Stimulated activated CD4-positive, alpha-beta T cell treated with anti-CD3 and anti-CD28 coated beads, Interleukin-4, amount 100 ng/mL, for 4 hours (primary cell): ENCODE measurements at places on chromosomes 2 and 18.

DNA sequence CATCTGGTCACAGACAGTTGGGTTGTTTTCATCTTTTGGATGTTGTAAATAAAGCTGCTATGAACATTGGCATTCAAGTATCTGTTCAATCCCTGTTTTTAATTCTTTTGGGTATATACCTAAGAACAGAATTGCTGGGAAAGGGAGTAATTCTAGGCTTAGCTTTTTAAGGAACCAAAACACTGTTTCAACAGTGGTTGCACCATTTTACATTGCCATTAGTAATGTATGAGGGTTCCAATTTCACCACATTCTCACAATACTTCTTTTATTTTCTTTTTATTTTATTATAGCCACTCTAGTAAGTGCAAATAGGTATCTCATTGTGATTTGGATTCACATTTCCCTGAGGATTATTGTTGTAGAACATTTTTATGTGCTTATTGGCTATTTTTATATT is 108.9 kb upstream of the GLS start:
- no peak for DNase-seq

GRCh38 chr2:236010920-236011685 is 157.1 kb downstream of the GBX2 start:
- no peak for DNase-seq

DNA sequence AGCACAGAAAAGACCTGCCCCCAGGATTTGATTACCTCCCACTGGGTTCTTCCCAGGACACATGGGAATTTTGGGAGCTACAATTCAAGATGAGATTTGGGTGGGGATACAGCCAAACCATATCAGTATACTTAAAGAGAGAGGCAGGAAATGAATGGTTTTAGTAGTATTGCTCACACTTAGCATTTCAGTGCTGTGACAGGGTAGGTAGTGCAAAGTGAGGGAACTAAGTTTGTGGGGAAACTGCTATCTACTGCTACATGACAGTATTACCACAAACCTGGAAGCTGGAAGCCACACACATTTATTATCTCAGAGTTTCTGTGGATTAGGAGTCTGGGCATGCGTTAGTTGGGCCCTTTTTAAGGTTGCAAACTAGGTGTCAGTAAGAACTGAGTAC is 450.7 kb downstream of the LPIN1 start:
- DNase-seq, result no peak

- no peak for DNase-seq
Measured at GRCh38 chr18:10045296-10045891, 131.6 kb downstream of the VAPA start.

- no peak for DNase-seq
Measured at GRCh38 chr2:66897181-66897580, 462.3 kb downstream of the MEIS1 start.

DNA sequence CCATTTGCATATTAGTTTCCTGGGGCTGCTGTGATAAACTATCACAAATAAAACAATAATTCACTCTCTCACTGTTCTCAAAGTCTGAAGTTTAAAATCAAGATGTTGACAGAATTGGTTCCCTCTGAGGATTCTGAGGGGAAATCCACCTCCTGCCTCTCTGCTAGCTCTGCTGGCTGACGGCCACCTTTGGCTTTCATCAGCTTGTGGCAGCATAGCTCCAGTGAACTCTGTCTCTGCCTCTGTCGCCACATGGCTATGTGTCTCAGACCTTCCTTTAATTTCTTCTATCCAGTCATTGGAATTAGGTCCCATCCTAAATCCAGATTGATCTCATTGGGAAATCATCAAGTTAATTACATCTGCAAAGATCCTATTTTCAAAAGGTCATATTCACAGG is 38.9 kb upstream of the TRIM43 start:
- DNase-seq, result no peak

- no peak for DNase-seq
Measured at GRCh38 chr2:102735416-102736109, 26.3 kb upstream of the TMEM182 start.

GRCh38 chr2:163401481-163401880 is 334.3 kb downstream of the FIGN start:
- no peak for DNase-seq

DNA sequence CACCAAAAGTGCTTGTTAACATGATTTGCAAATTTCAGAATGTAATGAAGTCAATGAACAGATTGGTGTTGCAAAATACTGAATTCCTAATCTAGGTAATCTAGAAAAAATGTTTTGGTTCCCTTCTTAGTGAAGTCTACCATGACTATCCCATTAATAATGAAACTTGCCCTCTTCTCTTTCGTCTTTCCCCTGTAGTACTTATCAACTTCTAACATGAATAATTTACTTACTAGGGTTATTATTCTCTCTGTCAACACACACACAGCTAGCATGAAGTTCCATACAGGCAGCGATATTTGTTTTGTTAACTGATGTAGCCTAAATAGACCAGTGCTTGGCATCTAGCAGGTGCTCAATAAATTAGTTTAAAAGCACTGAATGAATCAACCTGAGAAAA is 160.2 kb downstream of the NCK2 start:
- DNase-seq, result no peak

- DNase-seq, result no peak
Measured at GRCh38 chr18:8721094-8721669, 15.8 kb downstream of the MTCL1 start.

- DNase-seq, result no peak
Measured at GRCh38 chr18:79375441-79376154, 20.1 kb upstream of the NFATC1 start.

- no peak for DNase-seq
Measured at GRCh38 chr2:131132729-131133128, 27.6 kb downstream of the PLEKHB2 start.

- no peak for DNase-seq
Measured at GRCh38 chr2:29562319-29562718, 359.1 kb downstream of the ALK start.

DNA sequence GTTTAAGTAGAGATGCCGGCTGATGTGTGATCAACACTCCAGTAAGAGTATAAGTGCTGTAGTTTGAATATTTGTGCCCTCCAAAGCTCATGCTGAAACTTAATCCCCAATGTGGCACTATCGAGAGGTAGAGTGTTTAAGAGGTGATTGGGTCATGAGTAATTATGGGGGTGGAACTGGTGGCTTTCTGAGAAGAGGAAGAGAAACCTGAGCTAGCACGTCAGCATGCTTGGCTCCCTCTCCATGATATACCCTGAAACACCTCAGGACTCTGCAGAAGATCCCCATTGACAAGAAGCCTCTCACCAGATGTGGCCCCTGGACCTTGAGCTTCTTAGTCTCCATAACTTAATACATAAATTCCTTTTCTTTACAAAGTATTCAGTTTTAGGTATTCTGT is 584.8 kb downstream of the TSN start:
- DNase-seq, result no peak

DNA sequence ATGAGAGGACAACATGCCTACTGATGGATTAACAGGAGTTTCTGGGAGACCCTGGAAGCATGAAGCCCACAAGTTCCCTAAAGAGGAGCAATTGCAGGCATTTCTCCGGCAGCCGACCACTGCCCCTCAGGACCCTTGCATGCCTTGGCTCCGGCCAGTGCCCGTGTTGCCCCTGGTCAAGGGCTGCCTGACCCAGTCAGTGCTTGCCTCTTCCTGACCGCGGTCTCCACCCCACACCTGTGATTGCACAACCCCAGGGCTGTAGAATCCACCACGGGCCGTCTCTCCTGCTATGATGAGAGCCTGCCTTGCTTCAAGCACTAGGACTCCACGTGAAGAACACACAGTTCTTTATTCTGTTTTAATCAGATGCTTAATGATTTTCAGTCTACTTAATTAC is 127.5 kb downstream of the GLI2 start:
- DNase-seq, result no peak

GRCh38 chr2:150572961-150573395 is 85.5 kb upstream of the RND3 start:
- DNase-seq, result no peak

- no peak for DNase-seq
Measured at GRCh38 chr2:85698880-85699254, 4.7 kb downstream of the GNLY start.

DNA sequence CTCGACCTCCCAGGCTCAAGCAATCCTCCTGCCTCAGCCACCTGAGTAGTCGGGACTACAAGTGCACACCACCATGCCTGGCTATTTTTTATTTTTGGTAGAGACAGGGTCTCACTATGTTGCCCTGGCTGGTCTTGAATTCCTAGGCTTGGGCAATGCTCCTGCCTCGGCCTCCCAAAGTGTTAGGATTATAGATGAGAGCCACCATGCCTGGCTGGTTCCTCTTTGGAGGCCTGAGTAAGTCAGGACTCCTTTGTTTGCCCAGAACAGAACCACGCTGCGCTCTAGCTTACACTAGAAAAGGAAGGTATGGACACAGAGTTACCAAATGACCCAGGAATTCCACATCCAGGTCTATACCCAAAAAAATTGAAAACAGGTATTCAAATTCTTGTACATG is 135.9 kb upstream of the SLC1A4 start:
- DNase-seq, result no peak

DNA sequence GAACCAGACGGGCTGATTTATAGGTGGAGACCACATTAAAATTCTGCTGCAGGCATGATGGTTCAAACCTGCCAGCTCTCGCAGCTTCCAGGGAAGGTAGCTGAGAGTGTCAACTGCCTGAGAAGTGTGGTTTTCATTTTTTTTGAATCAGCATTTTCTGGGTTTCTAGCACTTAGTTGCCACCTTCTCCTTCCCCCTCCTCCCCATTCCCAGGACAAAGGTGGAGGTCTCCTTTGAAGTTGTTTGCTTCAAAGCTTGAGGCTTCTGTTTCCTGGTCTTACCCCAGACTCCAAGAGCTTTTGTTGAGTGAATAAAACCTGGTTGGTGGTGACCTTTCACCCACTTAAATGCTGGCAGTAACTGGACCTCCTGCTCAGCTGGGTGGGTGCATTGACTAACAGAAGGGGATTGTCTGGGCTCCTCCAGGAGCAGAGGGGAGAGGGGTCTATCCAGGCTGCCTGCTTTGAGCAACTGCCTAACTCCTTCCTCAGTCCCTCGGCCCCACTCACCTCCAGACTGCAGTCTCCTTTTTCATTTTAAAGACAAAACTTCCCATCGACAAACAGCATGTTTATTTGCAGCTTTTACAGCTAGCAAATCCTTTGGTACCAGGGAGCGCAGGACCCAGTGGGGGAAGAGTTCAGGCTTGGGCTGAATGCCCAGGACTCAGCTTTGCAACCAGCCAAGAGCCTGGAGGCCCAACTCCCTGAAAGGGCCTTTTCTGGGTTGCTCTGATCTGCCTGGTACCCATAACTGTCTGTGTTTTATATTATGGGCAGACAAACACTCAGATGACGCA is 3.5 kb downstream of the RHOB start:
- no peak for DNase-seq

DNA sequence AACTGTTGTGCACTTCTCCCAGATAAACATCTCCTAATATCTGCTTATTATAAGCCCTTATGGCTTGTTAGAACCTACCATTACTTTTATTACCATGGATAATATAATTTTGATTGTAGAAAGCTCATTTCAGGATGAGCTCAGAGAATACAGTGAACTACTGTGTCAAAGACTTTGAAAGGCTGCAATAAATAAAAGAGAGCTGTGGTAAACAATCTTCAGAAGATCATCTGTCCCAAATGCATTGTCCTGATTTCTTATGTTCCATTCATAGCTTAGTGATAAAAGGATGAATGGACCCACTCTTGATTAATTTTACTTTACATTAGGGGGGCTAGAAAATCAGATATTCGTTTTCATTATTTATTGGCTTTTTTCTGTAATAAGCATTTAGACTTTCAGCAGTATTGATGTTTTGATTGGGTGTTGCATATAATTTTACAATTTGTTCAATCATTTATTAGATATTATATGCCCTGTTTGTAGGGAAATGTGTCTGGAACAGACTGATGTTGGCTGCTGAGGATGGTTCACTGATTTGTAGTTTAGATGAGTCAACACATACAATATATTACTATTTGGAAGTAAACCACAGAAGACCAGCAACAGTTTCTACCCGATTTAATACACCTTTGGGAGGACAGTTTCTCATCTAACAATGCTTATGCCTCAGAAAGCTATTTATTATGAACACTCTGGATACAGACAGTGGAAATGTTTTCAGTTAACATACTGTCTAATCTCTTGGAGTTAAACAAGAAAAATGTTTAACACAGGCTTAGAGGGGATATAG is 147.2 kb downstream of the TMEFF2 start:
- no peak for DNase-seq

DNA sequence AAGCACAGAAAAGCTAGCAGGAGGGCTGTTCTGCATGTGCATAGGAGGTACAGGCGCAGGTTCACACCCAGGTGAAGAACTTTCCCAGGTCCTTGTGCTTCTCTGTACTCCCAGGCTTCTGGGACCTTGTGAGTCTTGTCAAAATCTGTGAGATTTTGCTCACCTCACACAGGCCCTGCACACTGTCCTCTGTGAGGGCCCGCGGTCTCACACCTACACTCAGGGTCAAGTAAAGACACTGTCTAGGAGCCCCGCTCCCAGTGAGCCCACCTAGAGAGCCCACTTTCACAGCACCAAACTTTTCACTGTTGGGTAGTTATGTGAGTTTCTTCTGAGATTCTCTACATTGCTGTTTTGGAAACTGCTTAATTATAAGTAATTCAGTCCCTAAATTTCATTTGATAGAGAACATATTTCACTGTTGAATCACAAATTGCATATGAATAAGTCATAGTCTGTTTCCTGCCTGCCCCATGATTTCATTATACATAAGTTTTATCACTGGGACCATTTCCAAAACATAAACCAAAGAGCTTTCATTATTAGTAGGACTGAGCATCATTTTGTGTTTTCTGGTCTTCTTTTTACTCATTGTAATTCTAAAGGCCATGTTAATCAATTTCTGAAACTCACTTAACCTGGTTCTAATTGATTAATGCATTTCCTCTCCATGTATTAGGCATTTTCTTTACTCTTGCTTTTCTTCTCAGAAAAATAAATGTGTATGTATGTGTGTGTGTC is 234.2 kb upstream of the SPOPL start:
- DNase-seq, result no peak
